CD14-positive monocyte (primary cell): ENCODE measurements at places on chromosomes 16 and 17. TPM values are rescaled to one million over a fixed set of nuclear protein-coding genes. Genes with fewer than 3 reads are reported as not detected.
A peak's percentile ranks its signal among the peaks of the same experiment; 100 is the strongest.

DNA sequence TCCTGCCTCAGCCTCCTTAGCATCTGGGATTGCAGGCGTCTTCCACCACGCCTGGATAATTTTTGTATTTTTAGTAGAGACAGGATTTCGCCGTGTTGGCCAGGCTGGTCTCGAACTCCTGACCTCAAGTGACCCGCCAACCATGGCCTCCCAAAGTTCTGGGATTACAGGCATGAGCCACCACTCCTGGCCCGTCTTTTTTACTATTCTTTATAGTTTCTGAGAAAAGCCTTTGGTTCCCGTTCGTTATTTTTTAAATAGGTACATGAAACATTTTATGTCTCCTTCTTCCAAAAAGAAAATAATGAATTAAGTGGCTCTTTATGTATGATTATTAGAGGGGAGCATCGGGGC is 570 bp upstream of the BCO1 start:
- H3K4me3 ChIP-seq = no peak overlapping the region
- no peaks in the 10 kb centered on the region for H3K36me3 ChIP-seq
- H3K27me3 ChIP-seq = no peaks in the 10 kb centered on the region
- H3K4me1 ChIP-seq = no peaks in the 10 kb centered on the region
- H3K27ac ChIP-seq = no peak overlapping the region
- no peak for DNase-seq

- H3K36me3 ChIP-seq = no peaks in the 10 kb centered on the region
- H3K27me3 ChIP-seq = no peaks in the 10 kb centered on the region
- peaks cover 30% of the 10 kb centered on the region for H3K4me1 ChIP-seq
- DNase-seq = peak; percentile 25
Measured at GRCh38 chr16:89864527-89864820, 8.9 kb upstream of the TCF25 start.

DNA sequence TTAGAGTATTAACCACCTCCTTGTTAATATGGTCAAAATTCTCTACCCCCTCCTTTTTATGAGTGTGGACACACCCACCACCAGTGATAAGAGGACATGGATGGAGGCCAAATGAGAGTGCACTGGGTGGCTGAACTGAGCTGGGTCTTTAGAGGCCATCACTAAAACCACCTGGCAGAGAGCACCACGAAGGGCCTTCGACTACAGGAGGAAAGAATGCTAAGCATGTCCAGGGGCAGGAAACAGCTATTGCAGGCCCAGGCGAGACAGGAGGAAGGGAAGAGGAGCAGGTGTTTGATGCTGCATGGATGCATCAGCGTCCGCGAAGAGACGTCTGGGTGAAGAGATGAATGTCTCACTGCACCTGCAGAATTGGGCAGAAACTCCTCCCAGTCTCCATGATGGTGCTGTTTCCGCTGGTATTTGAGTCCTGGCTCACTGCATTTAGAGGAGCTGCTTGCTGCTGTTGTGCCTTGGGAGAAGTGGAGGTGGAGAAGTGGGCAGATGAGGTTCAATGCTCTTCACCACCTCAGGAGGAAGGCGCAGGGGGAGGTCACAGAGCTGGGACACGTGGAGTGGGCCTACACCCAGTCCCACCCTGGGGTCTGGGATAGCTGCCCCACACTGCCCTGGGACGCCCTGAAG is 33.2 kb downstream of the SPHK1 start:
- no peak overlapping the region for H3K27ac ChIP-seq
- DNase-seq = no peak
- H3K36me3 ChIP-seq = peaks cover 3% of the 10 kb centered on the region
- H3K27me3 ChIP-seq = no peaks in the 10 kb centered on the region

DNA sequence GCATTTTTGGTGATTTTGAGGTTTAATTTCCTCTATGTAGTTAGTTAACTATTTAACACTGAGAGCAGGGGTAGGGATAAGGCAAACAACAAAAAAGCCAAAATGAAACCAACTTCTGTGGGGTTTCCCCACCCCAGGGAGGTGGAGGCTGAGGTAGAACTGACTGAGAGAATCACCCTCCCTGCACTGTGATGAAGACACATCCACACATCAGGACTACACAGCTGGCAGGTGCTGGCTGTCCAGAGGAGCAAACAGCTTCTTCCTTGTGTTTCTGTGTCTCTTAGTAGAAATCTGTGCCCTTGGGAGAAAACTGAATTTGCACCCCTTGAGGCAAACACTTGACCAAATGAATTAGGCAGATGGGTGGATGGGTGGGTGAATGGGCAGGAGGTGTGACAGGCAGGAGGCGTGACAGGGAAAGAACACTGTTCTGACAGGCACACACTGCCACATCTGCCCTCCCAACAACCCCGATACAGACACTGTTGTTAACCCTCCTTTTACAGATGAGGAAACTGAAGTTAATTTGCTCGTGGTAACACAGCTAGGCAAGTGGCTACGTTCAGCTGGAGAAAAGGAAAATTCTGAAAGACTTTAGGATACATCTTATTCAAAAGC is 62.9 kb upstream of the AMZ2 start:
- H3K4me3 ChIP-seq = no peak overlapping the region
- H3K36me3 ChIP-seq = no peaks in the 10 kb centered on the region
- H3K4me1 ChIP-seq = no peaks in the 10 kb centered on the region
- H3K27ac ChIP-seq = no peak overlapping the region
- no peak for DNase-seq

- H3K27ac ChIP-seq = no peak overlapping the region
- no peak for DNase-seq
- H3K36me3 ChIP-seq = no peaks in the 10 kb centered on the region
Measured at GRCh38 chr17:73492821-73493814, 151.1 kb downstream of the SDK2 start.

GRCh38 chr16:2429771-2430663 is 770 bp downstream of the CCNF start:
- H3K4me1 ChIP-seq = peaks cover 28% of the 10 kb centered on the region
- H3K36me3 ChIP-seq = peaks cover 14% of the 10 kb centered on the region
- DNase-seq = peak; percentile 1
- H3K4me3 ChIP-seq = peak overlapping the region; percentile 79
- peak overlapping the region; percentile 10 for H3K27ac ChIP-seq
- H3K27me3 ChIP-seq = no peaks in the 10 kb centered on the region

DNA sequence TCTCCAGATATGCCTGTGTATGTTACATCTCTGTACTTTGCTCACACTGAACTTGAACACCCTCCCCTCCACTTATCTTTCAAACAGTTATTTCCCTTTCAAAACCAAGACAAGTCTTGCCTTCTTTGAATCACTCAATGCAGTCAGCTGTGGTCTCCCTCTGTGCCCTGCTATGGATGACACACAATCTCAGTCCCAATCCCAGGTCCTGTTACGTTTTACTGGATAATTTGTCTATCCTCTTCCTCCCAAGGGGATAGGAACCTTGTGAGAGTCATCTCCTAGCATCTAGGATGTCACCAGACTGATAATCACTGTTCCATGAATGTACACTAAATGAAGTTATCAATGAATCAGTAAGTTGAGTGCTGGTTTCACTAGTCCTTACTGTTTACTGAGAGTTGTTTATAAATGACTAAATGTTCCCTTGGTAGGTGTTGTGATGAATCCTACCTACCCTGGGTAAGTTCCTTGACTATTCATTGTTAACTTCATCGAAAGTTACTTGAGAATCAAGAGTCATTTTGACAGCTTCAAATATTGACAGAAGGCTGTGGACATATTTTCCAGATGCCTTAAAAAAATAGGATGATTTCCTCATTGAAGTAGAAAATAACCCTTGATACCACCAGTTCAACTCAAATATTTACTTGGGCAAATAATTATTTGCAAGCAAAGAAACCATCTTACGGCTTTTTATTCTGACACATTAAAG is 244.9 kb downstream of the PRKCA start:
- peaks cover 15% of the 10 kb centered on the region for H3K4me1 ChIP-seq
- peak overlapping the region; percentile 46 for H3K27ac ChIP-seq

DNA sequence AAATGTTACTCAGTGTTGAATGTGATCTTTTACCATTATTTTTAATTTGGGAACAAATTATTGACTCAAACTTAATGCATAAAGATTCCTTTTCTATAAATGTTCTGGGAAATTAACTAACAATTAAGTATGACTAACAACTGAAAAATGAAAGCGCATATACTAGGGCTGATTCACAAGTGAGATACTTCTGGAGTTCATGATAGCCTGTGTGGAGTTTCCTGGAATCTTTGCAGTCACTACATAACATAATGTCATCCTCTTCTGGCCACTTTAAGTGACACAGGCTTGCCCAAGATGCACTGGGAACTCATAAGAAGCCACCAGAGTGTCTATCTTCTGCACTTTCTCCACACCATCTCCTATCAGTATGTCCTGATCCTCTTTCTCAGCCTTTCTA is 450.3 kb upstream of the CDH11 start:
- no peaks in the 10 kb centered on the region for H3K4me1 ChIP-seq
- H3K27ac ChIP-seq = no peak overlapping the region
- no peaks in the 10 kb centered on the region for H3K36me3 ChIP-seq
- DNase-seq = no peak
- no peaks in the 10 kb centered on the region for H3K27me3 ChIP-seq
- H3K4me3 ChIP-seq = no peak overlapping the region

DNA sequence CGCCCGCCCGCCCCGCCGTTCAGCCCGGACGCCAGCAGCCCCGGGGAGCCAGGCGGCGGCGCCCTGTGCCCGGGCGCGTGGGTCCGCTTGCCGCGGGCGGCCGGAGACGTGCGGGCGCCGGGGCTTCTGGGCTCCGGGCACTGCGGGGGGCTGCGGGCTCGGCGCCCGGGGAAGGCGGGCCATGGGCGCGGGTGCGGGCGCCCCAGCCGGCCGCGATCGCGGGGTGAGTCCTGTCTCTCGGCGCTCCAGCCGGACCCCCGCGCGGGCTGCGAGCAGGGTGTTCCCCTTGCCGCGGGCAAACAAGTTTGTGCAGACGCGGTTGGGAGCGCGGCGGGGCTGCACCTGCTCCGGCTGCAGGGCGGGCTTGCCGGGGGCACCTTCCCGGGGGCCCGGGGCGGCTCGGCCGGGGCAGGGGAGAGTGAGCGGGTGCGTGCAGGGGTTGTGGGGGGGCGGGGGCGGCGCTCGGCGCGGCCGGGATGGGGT is 292 bp downstream of the WSCD1 start:
- DNase-seq = no peak
- H3K27ac ChIP-seq = no peak overlapping the region
- H3K4me3 ChIP-seq = no peak overlapping the region
- H3K36me3 ChIP-seq = no peaks in the 10 kb centered on the region
- H3K27me3 ChIP-seq = peaks cover 58% of the 10 kb centered on the region

DNA sequence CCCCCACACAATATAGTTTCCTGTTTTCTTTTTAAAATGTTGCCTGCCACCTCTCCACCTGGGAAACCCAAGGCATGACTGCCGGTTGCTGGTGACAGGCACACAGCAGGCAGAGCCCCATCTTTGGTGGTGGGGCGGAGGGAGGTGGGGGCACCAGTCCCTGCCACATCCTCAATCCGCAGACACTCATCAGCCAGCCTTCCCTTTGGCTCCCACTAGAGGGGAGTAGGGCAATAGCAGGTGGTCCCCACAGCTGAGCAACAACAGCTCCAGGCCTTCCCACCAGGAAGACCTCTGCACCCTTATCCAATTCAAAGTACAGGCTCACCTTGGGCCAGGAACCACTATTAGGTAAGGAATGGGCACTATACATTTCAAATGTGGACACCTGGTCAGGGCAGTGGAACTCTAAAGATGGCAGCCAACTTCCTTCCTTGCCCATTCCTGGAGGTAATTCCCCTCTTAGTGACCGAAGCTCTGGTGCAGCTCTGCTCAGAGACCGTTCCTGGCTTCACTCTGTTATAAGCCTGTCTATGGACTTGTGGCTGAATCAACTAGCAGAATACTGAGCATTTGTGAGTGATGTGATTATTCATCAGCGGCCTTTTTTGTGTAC is 13.9 kb downstream of the RECQL5 start:
- H3K27ac ChIP-seq = peak overlapping the region; percentile 47
- no peak overlapping the region for H3K4me3 ChIP-seq
- H3K27me3 ChIP-seq = no peaks in the 10 kb centered on the region
- DNase-seq = peak; percentile 20
- H3K4me1 ChIP-seq = peaks cover 25% of the 10 kb centered on the region

DNA sequence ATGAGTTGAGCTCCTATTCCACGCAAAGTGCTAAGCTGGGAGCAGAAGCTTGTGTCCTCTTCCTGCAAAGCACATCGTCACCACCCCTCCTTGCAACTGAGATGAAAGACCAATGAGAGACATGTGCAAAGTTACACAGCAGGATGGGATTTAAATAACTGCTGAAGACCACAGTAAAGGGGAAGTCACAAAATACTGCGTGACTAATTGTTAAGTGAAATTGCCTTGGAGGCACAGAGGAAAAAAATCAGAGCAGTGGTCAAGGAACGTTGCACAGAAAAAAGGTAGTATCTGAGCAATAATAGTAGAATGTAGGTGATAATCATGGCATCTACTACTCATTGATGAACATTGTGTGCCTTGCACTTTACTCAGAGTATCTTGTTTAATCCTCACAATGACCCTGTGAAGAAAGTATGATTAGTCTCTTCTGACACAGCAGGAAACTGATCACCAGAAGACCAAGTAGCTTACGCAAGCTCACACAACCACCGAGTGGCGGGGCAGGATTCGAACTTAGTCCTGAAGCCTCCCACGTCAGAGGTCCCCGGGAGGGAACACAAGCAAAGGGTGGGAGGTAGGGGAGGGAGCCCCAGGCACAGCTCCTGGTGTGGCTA is 15.4 kb upstream of the MYO18A start:
- peaks cover 57% of the 10 kb centered on the region for H3K4me1 ChIP-seq
- H3K4me3 ChIP-seq = no peak overlapping the region
- peak; percentile 92 for DNase-seq
- no peaks in the 10 kb centered on the region for H3K27me3 ChIP-seq

GRCh38 chr16:67535201-67535600 is 6.6 kb downstream of the RIPOR1 start:
- H3K4me1 ChIP-seq = peaks cover 55% of the 10 kb centered on the region
- peaks cover 20% of the 10 kb centered on the region for H3K27me3 ChIP-seq
- no peak overlapping the region for H3K27ac ChIP-seq
- H3K4me3 ChIP-seq = no peak overlapping the region
- no peak for DNase-seq

GRCh38 chr17:51707216-51707615 is 446.9 kb downstream of the UTP18 start:
- H3K27ac ChIP-seq = no peak overlapping the region
- H3K27me3 ChIP-seq = no peaks in the 10 kb centered on the region
- no peaks in the 10 kb centered on the region for H3K4me1 ChIP-seq
- no peak for DNase-seq

Gene RNU2-1
- polyA plus RNA-seq = not detected in 2 replicates

Gene ITGAD
- polyA plus RNA-seq = 0.04 TPM in 1 of 2 replicates, not detected in the other

Gene KRTAP3-1
- not detected for polyA plus RNA-seq

Gene RPA1
- polyA plus RNA-seq = 23.8 TPM
